ENCODE measurements at places on chromosomes 5 and 9. TPM values are rescaled to one million over a fixed set of nuclear protein-coding genes. Genes with fewer than 3 reads are reported as not detected.

DNA sequence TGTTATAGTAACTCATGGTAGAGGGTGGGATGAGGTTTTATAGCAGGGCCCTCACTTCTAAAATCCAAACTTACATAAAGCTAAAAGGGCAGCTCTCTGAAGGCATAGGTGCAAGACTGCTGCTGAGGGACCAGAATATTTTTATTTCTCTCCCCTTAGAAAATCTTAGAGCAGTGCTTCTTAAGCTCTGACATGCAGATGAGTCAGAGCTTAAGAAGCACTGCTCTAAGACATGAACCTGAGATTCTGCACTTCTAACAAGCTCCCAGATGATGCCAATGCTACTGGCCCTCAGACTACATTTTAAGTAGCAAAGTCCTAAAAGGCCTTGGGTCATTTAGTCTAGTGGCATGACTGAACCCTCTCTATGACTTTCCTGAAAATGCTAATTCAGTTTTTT, 97.6 kb upstream of the SPRY4 start:
- H3K27me3 ChIP-seq, result no peaks in the 10 kb centered on the region
- no peak overlapping the region for H3K4me3 ChIP-seq
- peaks cover 62% of the 10 kb centered on the region for H3K4me1 ChIP-seq
- H3K36me3 ChIP-seq, result no peaks in the 10 kb centered on the region
- DNase-seq, result no peak

- no peak overlapping the region for H3K4me3 ChIP-seq
- no peaks in the 10 kb centered on the region for H3K27me3 ChIP-seq
- DNase-seq, result peak; percentile 64
- H3K27ac ChIP-seq, result peak overlapping the region; percentile 89
- peaks cover 85% of the 10 kb centered on the region for H3K4me1 ChIP-seq
- peaks cover 20% of the 10 kb centered on the region for H3K36me3 ChIP-seq
Measured at GRCh38 chr5:132457371-132458225, 33.0 kb downstream of the IRF1 start.

GRCh38 chr5:124454081-124454480, 292.4 kb downstream of the ZNF608 start:
- H3K4me1 ChIP-seq, result no peaks in the 10 kb centered on the region
- no peak overlapping the region for H3K27ac ChIP-seq
- H3K4me3 ChIP-seq, result no peak overlapping the region
- H3K36me3 ChIP-seq, result no peaks in the 10 kb centered on the region
- no peak for DNase-seq

DNA sequence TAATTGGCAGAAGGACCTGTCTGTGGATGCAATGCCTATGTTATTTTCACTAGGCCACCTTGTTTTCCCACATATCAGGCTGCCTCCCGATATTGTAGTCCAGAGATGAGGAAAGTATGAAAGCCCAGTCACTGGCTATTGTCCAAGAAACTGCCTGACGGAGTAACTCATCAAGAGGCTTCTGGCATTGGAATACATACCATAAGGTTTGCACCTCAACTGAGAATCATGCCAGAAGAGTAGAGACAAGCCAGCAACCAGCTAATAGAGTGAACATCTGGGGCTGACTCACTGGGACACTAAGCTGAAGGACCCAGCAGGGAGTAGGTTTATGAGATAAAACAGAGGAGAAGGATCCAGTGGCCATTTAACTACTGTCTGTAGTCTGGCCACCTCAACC, 137.2 kb upstream of the FST start:
- no peaks in the 10 kb centered on the region for H3K36me3 ChIP-seq
- H3K27ac ChIP-seq, result no peak overlapping the region
- H3K4me3 ChIP-seq, result no peak overlapping the region
- H3K27me3 ChIP-seq, result no peaks in the 10 kb centered on the region
- no peaks in the 10 kb centered on the region for H3K4me1 ChIP-seq
- DNase-seq, result no peak

The CDO1 gene
- total RNA-seq, result 0.34 TPM

GRCh38 chr5:157570531-157571200, 4.9 kb downstream of the ADAM19 start:
- H3K27ac ChIP-seq, result peak overlapping the region; percentile 56
- peaks cover 74% of the 10 kb centered on the region for H3K4me1 ChIP-seq
- H3K36me3 ChIP-seq, result peaks cover 34% of the 10 kb centered on the region

The ARL10 gene
- 3.2 TPM for total RNA-seq

- no peaks in the 10 kb centered on the region for H3K27me3 ChIP-seq
- no peak overlapping the region for H3K27ac ChIP-seq
- H3K4me1 ChIP-seq, result no peaks in the 10 kb centered on the region
- peaks cover 42% of the 10 kb centered on the region for H3K36me3 ChIP-seq
- no peak for DNase-seq
- no peak overlapping the region for H3K4me3 ChIP-seq
Measured at GRCh38 chr9:93673839-93674334, 97.5 kb downstream of the PHF2 start.

The LCN9 gene
- not detected for total RNA-seq

The SLC6A19 gene
- total RNA-seq, result not detected

GRCh38 chr9:98807814-98808195, 335 bp downstream of the GALNT12 start:
- peak overlapping the region; percentile 77 for H3K4me3 ChIP-seq
- H3K4me1 ChIP-seq, result peaks cover 20% of the 10 kb centered on the region
- no peak overlapping the region for H3K27ac ChIP-seq
- peaks cover 5% of the 10 kb centered on the region for H3K27me3 ChIP-seq
- no peaks in the 10 kb centered on the region for H3K36me3 ChIP-seq

The SRA1 gene
- 30.9 TPM for total RNA-seq

The SLC2A6 gene
- total RNA-seq, result 3.2 TPM

The IL4 gene
- not detected for total RNA-seq

GRCh38 chr5:103774721-103775120, 212.1 kb upstream of the NUDT12 start:
- H3K4me3 ChIP-seq, result no peak overlapping the region
- H3K36me3 ChIP-seq, result no peaks in the 10 kb centered on the region
- H3K27ac ChIP-seq, result no peak overlapping the region
- DNase-seq, result no peak
- no peaks in the 10 kb centered on the region for H3K4me1 ChIP-seq
- no peaks in the 10 kb centered on the region for H3K27me3 ChIP-seq

GRCh38 chr9:8241201-8241600, 441.6 kb upstream of the DMAC1 start:
- DNase-seq, result no peak
- H3K4me1 ChIP-seq, result no peaks in the 10 kb centered on the region
- H3K36me3 ChIP-seq, result no peaks in the 10 kb centered on the region
- no peak overlapping the region for H3K4me3 ChIP-seq
- H3K27ac ChIP-seq, result no peak overlapping the region
- H3K27me3 ChIP-seq, result no peaks in the 10 kb centered on the region

The HAPLN1 gene
- total RNA-seq, result not detected

GRCh38 chr5:110053205-110053604, 363.5 kb downstream of the MAN2A1 start:
- H3K27me3 ChIP-seq, result no peaks in the 10 kb centered on the region
- no peak overlapping the region for H3K4me3 ChIP-seq
- no peaks in the 10 kb centered on the region for H3K36me3 ChIP-seq
- H3K4me1 ChIP-seq, result peaks cover 18% of the 10 kb centered on the region

GRCh38 chr9:99445920-99446319, 223.8 kb downstream of the SEC61B start:
- no peak for DNase-seq
- H3K4me3 ChIP-seq, result no peak overlapping the region
- H3K4me1 ChIP-seq, result no peaks in the 10 kb centered on the region
- no peak overlapping the region for H3K27ac ChIP-seq

DNA sequence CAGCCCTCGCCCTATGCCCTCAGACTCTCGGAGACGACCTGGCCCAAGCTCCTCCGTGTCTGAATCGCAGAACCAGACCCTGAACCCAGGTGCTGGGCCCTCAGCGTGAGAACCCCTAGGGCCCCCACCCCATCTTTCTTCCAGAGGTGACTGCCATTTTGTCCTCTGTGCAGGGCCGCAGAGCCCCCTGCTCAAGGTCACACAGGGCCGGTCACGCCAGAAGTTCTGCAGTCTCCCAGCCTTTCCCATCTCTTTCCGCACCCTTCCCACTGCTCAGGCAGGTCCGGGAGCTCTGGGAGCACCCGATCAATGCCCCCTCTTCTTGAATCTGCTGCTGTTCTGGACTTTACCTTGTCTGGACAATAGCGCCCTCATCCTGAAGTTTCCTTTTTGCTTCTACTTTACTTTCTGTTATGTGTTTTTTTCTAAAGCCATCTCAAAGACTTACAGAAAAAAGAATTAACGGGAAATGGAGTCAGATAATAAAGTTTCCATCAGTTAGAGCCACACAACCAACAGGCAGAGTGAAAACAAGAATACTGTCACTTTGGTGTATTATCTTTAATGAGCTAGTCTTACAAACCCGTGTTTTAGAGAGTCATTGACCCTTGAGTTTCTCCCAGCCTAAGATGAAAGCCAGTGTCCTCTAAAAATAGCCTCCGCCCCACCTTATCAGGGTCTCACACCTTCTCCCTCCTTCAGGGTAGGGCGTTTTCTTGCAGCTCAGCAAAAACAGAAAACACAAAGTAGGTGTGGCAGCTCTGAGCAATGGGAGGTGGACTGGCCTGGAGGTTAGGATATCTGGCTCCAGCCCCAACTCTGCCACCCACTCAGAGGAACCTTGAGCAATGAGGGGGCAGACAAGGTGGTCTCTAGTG, 1.8 kb downstream of the TMOD1 start:
- no peak overlapping the region for H3K4me3 ChIP-seq
- no peak overlapping the region for H3K27ac ChIP-seq
- H3K36me3 ChIP-seq, result no peaks in the 10 kb centered on the region
- DNase-seq, result no peak

The SAPCD2 gene
- 0.17 TPM for total RNA-seq

DNA sequence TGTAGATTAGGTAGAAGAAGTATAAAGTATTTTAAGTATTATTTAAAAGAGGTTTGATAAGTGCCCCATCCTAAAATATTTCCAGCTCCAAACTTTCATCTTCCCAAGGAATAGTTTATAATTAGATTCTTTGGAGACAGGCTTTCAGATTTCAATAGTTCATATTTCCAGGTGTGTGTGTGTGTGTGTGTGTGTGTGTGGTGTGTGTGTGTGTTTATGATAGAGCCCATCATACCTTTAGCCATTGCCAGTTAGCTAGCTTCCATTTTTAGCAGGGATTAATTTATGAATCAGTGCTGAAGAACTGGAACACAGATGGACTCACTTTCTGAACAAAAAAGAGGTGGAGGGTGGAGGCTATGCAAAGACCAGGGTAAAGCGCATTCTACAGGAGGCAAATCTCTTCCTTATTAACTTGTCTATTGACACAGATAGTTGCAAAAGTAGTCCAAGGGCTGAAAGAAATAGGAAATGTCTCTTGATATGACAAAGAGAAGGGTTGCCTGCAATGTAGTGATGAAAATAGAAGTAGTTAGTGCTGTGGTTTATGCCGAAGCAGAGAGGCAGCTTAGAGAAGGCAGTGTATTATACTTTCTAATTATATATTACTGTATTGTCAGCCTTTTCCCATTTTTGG, 301.1 kb downstream of the MAN2A1 start:
- no peak overlapping the region for H3K27ac ChIP-seq
- DNase-seq, result no peak
- no peaks in the 10 kb centered on the region for H3K4me1 ChIP-seq
- H3K27me3 ChIP-seq, result no peaks in the 10 kb centered on the region
- no peaks in the 10 kb centered on the region for H3K36me3 ChIP-seq
- H3K4me3 ChIP-seq, result no peak overlapping the region

- H3K4me3 ChIP-seq, result no peak overlapping the region
- H3K27ac ChIP-seq, result no peak overlapping the region
- H3K4me1 ChIP-seq, result no peaks in the 10 kb centered on the region
- no peaks in the 10 kb centered on the region for H3K36me3 ChIP-seq
- DNase-seq, result no peak
Measured at GRCh38 chr9:96080364-96080763, 204.9 kb downstream of the ERCC6L2 start.

Data from CD4-positive, alpha-beta T cell (primary cell).